ENCODE measurements at places on chromosomes 12 and 14. TPM values are rescaled to one million over a fixed set of nuclear protein-coding genes. Genes with fewer than 3 reads are reported as not detected.
A peak's percentile ranks its signal among the peaks of the same experiment; 100 is the strongest.

TPH2 gene
- total RNA-seq, result not detected

DNA sequence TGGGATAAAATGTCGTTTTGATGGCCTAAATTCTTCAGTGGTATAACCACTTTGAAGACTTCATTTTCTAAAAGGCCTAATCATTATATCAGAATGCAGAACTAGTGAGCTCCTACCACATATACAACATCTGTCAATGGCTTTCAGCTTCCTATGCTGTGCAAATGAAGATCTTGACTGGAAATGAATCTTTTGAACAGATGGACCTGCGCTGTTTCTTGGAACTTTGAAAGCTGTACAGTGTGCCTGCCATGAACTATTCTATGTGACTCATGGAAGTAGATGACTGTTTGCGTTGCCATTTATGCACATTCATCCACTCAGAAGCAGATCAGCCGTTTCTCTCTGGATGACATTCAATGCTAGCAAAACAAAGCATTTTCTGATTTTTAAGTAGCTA, 542.2 kb upstream of the USP15 start:
- no peak for DNase-seq

DNA sequence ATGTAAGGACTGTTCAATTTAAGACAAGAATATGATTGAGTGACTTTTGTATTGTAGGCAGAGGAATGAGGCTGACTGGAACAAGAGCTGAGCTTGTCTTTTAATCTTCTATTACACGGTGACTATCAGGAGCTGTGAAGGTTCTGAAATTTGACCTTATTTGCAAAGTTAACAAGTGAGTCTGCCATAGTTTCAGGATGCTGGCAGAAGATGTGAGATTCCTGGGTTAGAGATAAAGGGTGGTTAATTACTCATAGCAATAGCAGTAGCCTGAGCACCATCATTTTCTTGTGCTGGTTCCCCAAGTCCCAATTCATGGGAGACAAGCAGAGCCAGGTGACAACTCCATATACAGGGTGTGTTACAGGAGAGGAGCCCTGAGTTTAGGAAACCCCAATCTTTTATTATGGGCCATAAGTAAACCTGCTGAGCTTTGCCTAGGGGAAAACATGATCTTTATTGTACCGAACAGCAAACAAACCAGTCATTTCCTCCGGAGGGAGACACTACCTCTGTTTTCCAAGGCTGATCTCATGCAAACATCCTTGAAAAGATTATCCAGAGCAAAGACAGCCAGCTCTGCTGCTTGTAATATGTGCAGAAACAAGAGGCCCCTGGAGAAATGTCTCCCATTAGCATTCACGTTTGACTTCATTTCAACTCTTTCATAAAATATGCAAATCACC, 51.7 kb upstream of the DDX11 start:
- DNase-seq, result no peak

DNA sequence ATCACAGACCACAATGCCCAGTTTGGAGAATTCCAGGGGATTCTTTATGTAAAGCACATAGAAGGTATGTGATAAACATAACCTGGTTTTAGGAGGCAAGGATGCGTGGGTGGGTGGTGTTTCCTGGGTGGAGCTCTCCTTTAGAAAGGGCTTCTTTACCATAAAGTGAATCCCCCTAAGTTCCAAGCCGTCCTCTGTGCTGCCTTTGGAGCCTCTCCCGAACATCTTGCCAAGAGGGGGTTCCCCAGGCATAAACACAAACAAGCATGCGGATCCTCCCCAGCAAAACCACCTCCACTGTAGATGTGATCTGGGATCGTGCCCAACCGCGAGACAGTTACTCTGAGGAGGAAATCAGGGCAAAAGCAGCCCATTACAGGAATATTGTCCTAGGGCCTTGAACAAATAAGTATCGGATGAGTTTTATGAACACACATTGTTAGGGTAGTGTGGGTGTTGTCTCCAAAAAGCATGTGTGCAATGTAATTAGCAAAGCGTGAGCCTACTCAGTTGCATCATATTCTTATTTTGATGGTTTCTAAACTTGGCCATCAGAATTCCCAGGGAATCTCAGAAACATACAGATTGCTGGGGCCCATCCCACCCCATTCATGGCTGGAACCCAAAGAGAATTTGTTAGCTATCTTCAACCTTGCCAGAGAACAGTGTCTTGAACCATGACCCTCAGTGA, 48.8 kb upstream of the CORO1C start:
- no peak for DNase-seq

DNA sequence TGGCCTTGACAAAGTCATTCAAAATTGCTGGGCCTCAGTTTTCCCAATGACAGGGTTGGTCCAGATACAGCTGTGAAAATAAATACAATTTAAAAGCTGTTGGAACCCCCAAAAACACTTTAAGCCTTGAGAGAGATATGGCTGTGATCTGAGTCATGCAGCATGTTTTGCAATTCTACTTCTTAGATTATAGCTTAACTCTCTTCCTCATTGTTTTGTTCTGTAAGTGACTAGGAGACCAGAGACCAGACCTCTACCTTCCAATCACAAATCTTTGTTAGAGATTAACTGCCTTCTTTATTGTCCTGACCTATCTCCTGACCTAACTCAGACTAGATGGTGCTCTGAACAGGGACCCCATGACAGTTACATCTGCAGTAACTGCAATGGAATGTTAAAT, 198.1 kb downstream of the STXBP6 start:
- DNase-seq, result peak; percentile 43

DNA sequence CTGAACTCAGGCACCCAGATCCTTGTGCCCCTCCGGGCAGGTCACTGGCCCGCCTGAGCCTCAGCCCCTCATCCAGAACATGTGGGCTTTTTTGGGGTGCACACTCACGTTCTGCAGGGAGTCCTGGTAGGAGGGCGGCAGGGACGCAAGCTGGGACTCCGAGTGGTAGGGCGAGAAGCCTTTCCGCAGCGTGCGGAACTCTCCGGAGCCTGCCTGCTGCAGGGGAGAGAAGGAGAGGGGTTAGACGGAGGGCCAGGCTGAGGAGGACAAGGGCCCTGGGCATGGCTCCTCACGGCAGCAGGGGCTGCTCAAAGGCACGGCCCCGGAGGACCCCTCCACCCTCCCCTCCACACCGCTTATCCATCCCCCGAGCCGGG, 40.8 kb downstream of the CCNK start:
- no peak for DNase-seq

AKAP6 gene
- 2.7 TPM for total RNA-seq

DPPA3 gene
- not detected for total RNA-seq

- DNase-seq, result peak; percentile 83
Measured at GRCh38 chr14:75711796-75712211, 50.8 kb downstream of the TTLL5 start.

KLRG1 gene
- total RNA-seq, result 0.19 TPM

- DNase-seq, result no peak
Measured at GRCh38 chr12:38399711-38400206, 83.2 kb downstream of the ALG10B start.

DHRS2 gene
- total RNA-seq, result 2.4 TPM

DNA sequence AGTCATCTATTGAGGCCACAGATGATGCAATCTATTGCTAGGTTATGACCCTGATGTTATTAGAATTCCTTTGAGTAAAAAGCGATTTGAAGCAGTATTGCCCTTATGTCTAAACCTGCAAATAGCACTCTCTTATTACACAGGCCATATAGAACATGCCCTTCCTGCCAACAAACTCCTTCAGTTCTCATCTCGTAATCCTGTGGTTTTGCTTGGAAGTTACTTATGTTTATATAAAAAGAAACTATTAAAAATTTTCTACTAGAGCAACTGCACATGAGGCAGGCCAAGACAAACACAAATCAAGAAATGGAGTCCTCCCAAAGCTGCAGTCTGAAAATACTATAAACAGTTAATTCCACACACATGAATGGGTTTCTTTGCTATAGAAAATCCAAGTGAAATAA, 1200.2 kb downstream of the LRFN5 start:
- DNase-seq, result no peak

LAG3 gene
- total RNA-seq, result 0.45 TPM

DNA sequence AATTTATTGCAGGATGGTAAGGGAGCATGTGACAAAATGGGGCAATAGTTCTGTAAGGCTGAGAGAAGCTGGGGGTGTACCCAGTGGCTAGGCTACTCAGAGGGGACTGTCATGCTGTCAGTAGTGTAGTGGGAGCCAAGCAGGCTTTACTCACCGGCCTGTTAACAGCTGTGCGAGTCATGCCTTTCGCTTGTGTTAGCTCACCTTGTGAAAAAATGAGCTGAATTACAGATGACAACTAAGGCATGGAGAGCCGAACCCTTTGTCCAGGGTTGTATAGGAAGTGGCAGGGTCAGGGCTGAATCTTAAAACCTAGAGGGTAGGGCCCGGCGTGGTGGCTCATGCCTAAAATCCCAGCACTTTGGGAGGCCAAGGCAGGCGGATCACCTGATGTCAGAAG, 37.9 kb downstream of the SH2B3 start:
- DNase-seq, result peak; percentile 61

GRCh38 chr12:121095544-121096198, 37.0 kb upstream of the P2RX7 start:
- peak; percentile 41 for DNase-seq

TNFRSF1A gene
- 233 TPM for total RNA-seq

DNA sequence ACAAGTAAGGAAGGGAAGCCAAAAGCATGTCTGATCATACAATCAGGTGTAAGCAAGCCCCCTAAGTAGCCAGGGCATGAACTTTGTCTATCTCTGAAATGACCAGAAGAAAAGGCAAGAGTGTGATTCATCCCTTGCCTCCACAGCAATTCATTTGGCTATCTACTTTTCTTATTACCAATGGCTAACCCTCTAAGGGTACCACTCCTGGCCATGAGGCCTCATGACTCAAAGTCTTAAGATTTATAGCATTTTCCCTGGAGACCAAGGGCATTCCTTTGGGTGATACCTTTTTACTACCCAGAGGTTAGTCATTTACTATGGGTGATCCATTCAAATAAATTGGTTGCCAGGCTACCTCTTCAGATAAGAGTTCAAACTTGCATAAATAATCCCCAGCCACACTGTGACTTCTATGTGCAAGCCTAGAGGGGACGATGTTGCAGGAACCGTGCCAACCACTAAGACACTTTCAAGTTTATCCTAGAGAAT, 1.5 kb upstream of the LGALS3 start:
- peak; percentile 43 for DNase-seq

BEGAIN gene
- not detected for total RNA-seq
